GM12865 (cell line): ENCODE measurements at places on chromosomes 5 and 9.

DNA sequence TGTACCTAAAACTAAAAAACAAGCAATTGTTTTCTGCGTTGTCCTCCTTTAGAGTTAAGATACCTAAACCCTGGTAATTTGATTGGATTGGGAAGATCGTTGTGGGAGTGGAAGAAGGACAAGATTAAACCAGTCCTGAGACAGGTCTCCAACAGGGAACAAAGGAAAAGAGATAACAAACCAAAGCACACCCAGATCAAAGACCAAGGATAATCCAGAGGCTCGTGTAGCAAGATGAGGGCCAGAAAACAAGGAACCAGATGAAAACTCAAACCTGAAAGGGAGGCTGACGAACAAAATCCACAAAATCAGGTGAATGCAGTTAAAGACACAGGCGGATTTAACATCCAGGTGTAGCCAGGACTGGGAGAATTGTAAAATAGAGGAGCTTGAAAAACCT, 618.1 kb downstream of the SLCO4C1 start:
- DNase-seq: no peak

DNA sequence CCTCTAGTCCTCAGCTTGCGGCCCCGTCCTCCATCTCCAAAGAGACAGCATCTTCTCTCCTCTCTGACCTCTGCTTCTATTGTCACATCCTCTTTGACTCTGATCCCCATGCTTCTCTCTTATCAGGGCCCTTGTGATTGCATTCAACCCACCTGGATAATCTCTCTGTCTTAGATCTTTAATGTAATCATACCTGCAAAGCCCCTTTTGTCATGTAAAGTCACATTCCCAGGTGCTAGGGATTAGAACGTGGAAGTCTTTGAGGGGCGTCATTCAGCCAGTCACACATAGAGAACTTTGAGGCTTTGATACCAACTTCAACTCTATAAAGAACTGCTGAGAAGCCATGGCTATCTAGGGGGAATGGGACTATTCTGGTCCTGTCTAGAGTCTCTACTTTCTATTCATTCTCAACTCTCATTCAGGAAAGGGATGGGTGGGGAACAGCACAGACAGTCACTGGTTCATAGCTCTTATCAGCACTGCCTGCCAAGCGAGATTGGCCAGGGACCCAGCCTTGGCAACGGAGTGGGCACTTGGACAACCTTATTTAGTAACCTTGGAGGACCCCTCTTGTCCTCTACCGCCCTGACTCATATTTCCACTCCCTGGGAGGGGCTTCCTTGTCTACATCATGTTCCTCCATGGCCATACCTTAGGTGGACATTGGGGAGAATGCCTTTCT, 29.0 kb downstream of the TAS2R1 start:
- DNase-seq: no peak

DNA sequence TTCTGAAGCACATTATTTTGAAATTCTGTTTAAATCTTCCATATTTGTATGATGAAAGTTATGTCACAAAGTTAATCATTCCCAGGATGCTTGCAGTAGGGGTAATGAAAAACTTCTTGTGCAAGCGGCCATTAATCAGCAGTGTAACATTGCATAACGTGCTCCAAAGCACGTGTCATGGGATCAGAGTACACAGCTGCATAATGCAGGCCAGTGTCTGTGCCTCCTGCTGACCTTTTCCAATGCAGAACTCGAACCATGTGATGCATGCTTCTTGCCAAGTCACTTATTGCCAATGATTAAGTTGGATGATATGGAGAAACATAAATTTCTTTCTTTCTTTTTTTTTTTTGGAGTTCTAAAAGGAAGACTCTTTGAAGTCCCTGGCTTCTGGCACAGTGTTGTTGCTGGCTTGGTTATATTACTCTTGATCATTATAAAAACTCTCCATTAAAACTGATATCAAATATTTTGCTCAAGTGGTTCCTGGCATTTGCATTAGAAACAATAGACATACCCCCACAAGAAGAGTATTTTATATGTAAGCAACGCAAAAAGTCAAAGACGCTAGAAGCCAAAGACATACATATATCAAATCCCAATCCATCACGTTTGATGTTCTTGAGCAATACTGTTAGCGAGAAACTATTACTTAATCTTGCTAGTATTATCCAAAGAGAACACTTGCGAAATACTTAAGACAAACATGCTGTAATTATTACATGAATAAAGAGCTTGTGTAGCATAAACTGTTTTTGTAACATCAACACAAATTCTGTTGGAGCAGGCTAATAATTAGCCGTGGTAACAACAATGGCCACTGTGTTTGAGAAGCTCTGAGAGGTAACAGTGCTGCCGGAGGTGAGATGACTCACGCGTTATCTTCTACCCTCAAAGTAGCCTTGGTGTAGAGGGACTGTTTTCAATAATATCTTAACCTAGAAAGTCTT, 164.2 kb downstream of the AUH start:
- DNase-seq: no peak

DNA sequence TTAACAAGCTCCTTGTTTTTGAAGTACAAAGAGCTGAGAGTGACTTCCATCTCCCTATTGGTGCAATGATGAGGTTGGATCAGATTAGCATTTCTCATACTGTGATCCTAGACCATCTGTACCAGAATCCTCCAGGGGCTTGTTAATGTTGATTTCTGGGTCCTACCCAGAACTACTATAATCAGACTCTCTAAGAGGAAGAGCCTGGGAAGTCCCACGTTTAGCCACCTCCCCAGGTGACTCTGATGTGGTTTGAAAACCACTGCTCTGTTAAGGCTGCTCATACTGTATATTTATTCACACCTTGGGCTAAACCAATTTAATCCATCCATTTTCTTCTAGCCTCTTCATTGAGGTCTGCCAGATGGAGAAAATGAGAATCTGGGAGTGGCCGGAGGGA, 49.6 kb upstream of the SMIM32 start:
- peak; percentile 54 for DNase-seq

- DNase-seq: no peak
Observed at GRCh38 chr9:114225561-114226212, 70.3 kb downstream of the COL27A1 start.

DNA sequence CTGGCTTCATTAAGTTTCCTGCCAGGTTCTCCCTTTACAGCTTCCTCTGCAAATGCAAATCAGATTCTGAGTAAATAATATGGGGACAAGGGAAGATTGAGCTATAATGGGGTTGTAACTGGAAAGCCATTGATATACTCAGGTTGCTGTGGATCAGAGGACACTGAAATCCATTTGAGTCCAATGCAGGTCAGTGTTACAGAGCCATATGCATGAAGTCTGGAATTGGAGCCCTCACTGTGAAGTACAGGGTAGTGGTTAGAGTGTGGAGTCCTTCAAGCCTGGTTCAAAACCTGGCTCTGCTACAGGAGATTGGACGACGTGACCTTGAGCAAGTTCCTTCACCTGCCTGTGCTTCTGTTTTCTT, 48.7 kb downstream of the TIMD4 start:
- DNase-seq: peak; percentile 29

DNA sequence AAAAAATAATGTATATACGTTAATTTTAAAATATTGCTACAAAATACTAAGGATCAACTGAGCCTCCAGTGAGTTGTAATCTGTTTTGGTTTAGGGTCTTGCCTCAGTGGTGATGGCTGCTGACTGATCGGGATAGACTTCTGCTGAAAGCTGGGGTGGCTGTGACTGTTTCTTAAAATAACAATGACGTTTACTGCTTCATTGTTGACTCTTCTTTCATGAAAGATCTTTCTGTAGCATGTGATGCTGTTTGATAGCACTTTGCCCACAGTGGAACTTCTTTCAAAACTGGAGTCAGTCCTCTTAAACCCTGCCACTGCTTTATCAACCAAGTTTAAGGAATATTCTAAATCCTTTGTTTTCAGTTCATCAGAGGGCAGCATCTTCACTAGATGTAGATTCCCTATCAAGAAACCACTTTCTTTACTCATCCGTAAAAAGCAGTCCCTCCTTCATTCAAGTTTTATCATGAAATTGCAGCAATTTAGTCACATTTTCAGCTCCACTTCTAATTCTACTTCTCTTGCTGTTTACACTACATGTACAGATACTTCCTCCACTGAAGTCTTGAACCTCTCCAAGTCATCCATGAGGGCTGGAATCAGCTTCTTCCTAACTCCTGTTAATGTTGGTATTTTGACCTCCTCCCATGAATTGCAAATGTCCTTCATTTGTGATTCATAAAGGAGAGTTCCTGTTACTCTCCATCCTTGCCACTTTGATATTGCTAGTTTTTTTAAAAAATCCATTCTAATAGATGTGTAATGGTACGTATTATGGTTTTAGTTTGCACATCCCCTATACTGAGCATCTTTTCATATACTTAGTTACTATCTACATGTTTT, 41.5 kb upstream of the PTPDC1 start:
- no peak for DNase-seq

GRCh38 chr9:86454701-86455615, 100.7 kb upstream of the TUT7 start:
- no peak for DNase-seq

DNA sequence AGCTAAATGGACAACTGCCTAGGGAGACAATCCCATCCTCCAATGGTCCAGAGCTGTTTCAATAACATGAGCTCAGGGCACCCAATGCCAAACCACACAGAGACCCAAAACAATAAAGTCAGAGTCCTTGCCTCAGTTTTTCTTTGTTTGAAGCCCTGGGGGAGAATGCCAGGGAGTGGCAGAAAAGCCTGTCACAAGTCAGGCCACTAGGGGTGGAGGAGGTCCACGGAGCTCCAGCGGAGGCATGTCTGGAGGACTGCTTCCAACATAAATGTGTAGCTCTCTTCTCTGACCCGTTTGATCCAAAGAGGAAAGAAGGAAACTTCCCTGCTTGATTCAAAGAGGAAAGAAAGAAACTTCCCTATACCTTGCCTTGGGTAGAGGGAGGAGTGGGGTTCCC, 175.3 kb downstream of the HSPA4 start:
- DNase-seq: no peak
